Effector memory CD4-positive, alpha-beta T cell (primary cell): ENCODE measurements at places on chromosomes 12 and 14.

DNA sequence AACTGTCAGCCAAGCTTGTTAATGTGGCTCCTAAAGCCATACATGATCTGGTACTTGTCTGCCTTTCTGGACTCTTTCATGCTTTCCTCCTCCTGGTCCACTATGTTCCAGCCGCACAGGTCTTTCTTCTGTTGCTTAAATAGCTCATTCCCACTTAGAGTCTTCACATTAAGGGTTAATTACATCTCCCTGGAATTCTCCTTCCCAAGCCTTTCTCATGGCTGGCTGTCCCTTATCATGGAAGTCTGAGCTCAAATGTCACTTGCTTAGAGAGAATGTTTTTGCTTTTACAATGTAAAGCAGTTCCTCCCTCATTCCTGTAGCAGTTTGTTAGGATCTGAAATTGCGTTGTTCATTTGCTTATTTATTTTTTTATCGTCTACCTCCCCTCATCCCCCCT is 199.6 kb downstream of the TRHDE start:
- DNase-seq = no peak

DNA sequence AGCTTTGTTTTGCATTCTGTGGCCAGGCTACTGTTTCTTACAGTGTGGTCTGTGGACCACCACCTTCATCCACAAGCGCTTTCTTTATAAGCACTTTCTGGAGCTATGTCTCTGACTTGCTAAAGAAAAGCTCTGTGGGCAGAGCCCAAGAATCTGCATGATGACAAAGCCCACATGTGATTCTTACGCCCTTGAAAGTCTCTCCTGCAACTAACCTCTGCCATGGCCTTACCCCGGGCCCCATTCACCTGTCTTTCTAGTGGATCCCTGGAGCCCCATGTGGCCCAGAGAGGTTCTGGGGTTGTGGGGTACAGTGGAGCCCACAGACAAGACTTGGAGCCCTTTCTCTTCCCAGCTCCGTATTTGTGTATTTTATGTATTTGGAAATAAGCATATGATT is 16.6 kb downstream of the PLEKHH1 start:
- DNase-seq = no peak

DNA sequence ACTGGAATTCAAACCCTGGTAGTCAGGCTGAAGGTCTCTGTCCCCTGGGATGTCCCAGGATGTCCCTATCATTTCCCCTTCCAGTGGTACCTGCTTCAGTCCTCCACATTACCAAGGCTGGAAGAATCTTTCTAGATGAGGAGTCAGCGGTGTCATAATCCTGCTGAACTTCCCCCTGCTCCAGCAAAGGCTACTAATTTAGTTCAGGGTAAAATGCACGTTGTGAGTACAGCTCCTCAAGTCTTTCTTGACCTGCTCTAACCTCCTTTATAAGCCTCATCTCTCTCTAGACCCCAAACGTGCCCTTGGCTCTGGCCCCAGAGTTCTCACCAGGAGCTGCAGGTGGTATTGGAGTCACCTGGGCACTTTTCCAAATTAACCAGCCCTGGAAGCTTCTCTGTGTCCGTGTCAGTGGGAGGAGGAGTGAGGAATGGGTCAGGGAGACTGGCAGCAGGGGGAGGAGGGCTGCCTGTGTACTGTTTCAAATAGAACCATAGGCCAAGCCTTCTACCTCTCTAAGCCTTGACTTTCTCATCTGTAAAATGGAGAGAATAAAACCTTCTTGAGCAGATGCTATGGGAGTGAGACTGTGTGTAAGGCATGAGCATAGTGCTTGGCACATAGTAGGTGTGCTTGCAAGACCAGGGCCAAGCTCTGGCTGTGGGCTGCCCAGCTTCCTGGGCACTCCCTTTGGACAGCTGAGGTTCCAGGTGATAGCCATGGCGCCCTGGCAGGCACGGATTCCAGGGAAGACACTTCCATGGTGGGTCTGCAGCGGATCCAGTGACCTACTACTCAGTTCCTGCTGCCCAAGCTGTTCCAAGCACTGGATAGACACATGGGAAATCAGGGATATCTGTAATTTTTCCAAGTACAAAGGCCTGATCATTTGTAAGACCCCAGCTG is 24.5 kb downstream of the ASB2 start:
- no peak for DNase-seq

- no peak for DNase-seq
These were observed 165.2 kb downstream of the VRK1 start for GRCh38 chr14:96962337-96962736.

GRCh38 chr12:268483-268840 is 5.8 kb upstream of the SLC6A13 start:
- DNase-seq = no peak
